ENCODE measurements at places on chromosomes 2 and 18.

- no peak for DNase-seq
Observed at GRCh38 chr2:163347982-163348856, 387.6 kb downstream of the FIGN start.

- no peak for DNase-seq
Observed at GRCh38 chr2:64329848-64330247, 124.1 kb upstream of the LGALSL start.

- no peak for DNase-seq
Observed at GRCh38 chr2:179137200-179137759, 87.3 kb upstream of the CCDC141 start.

DNA sequence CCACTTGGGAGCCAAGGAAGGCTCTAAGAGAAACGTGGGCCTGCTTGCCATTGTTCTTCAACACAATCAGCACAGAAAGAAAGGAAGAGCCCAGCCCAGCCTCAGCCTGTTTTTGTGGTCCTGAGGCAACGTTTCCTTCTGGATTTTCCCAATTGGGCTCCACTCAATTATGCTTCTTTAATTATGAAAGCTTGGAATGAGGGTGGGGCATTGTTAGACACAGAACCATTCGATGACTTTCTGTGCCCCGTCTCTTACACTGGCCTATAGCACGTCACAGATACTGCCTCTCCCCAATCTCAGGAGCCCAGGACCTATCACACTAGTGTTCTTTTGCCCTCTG, 207.4 kb downstream of the ZFP36L2 start:
- no peak for DNase-seq

DNA sequence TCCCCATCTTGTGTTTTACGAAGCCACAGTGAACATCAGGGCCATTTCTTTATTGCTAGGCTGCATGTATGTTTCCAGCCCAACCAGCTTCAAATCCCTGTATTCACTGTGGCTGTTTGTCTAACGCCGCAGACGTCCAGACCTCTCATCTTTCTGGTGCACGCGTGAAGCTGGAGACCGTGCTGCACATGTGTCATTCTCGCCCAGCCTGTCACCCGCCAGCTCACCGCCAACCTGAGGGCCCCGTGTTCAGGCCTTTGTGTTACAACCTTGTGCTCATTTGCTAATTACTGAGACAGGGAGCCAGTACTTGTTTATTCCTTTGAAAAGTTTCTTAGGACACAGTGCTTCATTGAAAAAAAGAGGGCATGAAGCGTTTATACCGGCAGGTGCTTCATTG, 21.4 kb downstream of the SALL3 start:
- no peak for DNase-seq

DNA sequence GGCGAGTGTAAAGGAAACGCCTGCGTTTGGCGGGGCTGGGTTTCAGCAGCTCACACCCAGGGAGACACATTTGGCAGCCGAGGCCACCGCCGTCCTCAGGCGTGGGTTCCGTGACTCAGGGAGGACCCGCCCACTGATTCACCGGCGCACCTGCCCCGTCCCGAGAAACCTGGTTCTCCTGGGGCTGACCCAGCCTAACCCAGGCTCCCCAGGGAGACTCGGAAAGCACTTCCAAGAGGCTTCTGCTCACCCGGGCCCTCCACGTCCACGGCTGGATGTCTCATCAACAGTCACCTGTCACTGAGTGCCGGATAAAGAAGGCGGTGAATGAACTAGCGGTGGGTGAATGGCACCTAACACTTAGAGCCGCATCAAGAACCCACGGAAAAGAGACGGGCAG, 126.4 kb upstream of the CTDP1 start:
- DNase-seq, result no peak

Measured in stimulated activated CD8-positive, alpha-beta memory T cell treated with anti-CD3 and anti-CD28 coated beads, Interleukin-2, amount 100 ng/mL, for 48 hours (primary cell).